Lung (tissue), 17 donors: ENCODE measurements at places on chromosomes 2 and 18. TPM values are rescaled to one million over a fixed set of nuclear protein-coding genes. Genes with fewer than 3 reads are reported as not detected.

The ZNF892 gene
- 0.50 TPM for polyA plus RNA-seq

The SULT1C4 gene
- 1.7 TPM for polyA plus RNA-seq

The NOSTRIN gene
- 38.1 TPM for polyA plus RNA-seq

The TUBB8B gene
- polyA plus RNA-seq, result 0.38 TPM

The IKZF2 gene
- 1.5 TPM for polyA plus RNA-seq
